Cerebellar cortex (tissue), 1 donor: ENCODE measurements at places on chromosomes 2 and 18.

DNA sequence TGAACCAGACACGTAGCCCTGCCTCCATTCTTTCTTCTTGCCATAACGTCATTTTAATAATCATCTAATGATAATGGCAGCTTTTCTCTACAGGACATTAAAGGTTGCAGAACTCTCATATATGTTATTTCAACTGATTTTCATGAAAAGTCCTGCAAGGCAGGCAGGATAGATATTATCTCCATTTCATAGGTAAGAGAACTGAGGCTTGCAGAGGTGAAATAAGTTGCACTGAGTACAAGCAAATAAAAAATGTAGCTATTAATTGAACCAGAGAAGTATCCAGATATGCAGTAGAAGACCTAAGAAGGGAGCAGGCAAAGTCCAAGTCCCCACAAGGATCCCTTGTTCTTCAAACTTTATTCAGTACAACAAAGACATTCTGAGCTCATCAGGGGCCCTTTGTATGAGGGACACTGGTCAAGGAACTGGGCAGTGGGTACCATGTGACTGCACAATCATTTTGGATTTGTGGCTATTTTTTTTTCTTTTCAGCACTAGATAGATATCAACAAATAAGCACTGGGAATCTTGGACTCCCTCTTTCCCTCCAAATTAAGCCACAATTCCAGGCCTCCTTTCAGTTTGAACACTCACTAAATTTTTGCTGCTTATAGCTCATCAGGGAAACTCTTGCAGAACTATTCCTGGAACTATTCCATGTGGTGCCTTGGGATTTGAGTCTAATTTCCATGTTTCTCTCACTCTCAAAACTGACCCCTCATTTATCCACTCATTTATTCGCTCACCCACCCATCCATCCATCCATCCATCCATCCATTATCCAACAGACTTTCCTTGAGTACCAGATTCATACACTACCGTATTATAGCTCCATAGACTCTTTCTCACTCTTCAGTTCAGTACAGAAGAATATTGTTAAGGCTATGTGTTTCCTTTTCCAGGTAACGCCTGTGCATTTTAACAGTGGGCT, 44.6 kb downstream of the APOB start:
- DNase-seq, result no peak

GRCh38 chr2:83795777-83796176, 663.3 kb downstream of the SUCLG1 start:
- DNase-seq, result no peak

DNA sequence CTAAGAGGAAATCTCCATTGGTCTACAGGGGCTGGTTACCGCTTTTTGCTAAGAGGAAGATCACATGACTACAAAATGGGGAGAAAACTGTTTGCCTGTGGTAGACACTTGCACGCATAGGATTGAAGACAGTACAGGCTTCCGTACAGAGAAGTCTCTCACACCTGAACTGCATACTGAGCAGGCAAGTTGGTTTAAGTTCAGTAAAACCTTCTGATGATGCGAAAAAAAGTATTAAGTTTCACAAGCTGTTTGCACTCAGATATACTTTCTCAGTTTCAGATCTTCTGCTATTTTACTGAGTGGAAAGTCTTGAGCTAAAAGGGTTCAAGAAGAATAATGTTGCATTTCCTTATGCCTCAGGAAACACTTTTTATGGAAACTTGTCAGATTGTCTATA, 292.2 kb upstream of the MC4R start:
- no peak for DNase-seq

DNA sequence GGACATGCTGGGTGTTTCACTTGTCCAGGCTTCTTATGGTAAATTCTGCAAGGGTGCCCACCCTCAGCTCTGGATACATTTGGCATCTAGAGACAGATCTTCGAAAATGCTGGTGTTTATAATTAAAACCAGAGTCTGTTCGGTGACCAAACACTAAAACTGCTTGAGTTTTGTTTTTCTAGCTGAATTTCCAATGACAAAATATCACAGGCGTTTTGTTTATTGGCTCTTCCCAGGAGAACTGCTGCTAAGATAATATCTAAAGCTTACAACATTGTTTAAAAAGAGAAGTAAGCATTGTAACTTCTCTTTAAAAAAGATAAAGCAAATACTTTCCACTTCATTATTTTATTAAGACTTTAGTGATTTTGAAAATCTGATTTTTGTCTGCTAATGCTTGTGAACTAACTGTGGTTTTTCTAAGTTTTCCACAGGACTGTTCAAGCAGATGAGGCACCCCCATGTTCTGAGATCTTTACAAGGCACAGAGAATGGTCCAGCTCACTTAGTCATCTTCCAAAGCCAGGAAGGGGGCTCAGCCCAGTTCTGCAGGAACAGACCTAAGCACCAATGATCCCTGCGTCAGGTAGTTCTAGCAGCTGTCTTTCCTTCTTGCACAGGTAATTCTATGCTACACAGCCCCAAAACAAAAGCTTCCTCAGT, 94.8 kb upstream of the LTBP1 start:
- DNase-seq, result no peak

- peak; percentile 9 for DNase-seq
Measured at GRCh38 chr2:53450923-53451322, 316.7 kb upstream of the CHAC2 start.
